ENCODE measurements at places on chromosomes 5 and 9.

DNA sequence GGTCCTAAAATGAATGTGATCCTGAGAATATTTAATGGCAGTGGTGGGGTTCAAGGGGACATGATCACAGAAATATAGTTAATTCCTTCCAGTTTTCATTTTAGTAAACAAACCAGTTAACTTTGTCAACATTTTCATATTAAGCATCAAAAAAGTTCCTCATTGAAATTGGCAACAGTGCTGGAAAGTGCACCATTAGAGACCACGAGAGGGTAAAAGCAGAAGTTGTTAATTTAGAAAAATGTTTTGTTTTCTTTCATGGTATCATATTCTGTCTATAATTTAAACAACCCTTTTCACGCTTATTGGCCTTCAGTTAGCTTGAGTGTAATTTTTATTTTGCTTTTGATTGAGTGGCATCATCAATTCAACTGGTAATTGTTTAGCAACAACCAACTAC, 11.9 kb downstream of the GIN1 start:
- DNase-seq = no peak

DNA sequence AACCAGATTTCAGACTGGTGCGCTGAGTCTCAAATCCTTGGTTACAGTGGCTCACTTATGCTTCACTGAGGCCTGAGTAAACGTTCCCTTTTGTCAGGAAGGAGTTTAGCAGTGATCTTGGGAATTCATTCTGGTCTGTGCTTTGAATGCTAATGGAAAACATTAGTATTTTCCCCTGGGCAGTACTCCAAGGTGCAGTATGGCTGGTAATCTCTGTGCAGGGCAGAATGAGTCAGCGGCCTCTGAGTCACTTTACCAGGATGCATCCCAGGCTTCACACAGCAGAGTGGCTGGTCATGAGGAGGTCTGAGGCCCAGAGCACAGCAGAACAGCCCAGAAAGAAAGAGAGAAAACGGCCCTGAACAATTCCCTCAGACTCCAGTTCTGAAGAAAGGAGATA, 54.0 kb downstream of the PCA3 start:
- DNase-seq = no peak

DNA sequence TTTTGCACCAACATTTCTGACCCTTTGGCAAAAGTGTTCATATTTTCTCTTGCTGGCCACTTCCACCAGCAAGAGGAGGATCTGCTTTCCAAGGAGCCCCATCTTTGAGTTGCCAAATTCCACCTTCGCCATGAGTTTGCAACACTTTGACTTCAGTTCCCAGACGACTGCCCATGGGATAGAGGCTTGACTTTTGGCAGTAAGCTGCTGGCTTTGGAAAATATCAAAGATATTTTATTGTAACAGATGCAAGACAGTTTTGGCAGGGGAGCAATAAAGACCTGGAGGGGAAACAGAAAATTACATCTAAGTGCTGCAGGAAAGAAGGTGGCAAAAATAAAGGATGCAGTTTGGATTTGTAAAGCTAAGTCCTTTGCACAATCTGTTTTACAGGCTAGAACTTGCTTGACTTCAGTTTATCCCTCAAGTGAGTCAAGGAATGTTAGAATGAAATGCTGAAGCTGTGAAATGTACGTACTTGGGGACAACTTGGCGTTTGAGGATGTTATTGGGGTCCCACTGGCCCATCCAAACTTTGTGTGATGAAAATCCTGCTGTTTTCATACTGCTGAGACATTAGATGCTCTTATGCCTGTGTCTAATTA, 232.9 kb downstream of the GOLPH3 start:
- no peak for DNase-seq

DNA sequence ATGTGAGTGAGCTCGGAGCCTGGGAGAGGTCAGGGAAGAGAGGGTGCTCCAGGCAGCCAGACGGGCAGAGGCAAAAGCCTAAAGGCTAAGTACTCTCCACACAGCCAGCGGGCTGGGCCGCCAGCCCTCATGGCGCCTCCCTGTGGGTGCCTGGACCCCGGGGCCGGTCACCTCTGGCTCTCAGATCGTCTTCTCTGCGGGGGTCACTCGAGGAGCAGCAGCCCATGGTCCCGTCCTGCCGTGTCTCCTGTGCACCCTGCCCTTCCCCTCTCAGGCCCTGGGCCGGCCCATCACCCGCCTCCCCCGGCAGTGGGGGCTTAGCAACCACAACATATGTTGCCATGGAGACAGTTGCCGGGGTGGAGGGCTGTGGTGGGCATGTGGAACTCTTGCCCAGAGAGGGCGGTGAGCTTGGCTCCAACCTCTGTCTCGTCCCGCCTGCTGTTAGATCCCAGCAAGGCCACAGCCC, 4.2 kb downstream of the AK1 start:
- no peak for DNase-seq

DNA sequence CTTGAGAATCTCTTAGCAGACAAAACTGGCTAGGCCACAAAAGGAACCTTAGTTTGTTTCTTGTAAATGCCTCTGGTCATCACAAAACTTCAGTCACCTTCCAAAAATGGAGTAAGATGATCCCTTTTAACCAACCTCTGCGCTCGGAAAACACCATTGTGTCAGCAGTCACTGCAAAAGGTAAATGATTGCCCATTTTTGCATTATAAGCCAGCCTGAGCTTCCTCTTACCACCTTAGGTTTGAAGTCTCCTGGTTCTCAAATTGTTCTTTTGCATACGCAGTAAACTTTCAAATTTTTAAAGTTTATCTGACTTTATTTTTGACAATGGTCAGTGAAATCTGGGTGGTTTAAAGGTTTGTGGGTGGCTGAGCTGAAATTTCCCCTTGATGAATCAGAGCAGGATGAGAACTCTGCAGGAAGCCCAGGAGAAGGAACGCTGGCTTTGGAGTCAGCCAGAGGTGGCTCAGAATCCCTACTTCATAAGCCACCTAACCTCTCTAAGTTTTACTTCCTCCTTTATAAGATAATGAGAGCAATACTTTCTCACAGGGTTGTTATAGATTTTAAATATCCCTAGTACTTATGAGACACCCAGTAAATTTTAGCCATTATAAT, 131.4 kb downstream of the MED10 start:
- DNase-seq = no peak

DNA sequence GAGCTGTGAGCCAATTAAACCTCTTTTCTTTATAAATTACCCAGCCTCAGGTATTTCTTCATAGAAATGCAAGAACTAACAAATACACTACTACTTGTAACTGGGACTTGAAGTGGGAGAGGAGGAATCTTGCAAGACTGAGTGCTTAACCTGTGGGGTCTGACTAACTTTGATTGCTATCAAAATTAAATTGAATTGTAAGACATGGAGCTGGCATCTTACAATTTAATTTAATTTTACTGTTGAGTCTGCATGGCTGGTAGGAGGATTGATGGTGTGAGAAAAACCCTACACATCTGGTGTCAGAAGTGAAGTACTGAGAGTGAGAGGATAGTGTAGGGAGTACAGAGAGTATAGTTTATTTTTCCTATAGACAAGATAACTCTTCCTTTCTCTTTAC, 1259.9 kb downstream of the CDH12 start:
- DNase-seq = no peak

GRCh38 chr9:84796404-84796803, 126.9 kb downstream of the NTRK2 start:
- no peak for DNase-seq

DNA sequence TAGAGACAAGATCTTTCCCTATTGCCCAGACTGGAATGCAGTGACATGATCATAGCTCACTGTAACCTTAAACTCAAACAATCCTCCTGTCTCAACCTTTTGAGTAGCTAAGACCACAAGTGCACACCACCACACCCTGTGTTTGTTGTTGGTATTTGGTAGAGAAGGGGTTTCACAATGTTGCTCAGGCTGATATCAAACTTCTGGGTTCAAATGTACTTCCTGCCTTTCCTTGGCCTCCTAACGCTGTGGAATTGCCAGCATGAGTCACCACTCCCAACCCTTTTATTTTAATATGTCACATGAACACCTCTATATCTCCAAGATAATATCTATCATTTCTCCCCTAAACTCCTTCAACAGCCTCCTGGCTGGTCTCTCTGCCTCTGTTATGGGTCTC, 719.0 kb downstream of the PTPRD start:
- no peak for DNase-seq

DNA sequence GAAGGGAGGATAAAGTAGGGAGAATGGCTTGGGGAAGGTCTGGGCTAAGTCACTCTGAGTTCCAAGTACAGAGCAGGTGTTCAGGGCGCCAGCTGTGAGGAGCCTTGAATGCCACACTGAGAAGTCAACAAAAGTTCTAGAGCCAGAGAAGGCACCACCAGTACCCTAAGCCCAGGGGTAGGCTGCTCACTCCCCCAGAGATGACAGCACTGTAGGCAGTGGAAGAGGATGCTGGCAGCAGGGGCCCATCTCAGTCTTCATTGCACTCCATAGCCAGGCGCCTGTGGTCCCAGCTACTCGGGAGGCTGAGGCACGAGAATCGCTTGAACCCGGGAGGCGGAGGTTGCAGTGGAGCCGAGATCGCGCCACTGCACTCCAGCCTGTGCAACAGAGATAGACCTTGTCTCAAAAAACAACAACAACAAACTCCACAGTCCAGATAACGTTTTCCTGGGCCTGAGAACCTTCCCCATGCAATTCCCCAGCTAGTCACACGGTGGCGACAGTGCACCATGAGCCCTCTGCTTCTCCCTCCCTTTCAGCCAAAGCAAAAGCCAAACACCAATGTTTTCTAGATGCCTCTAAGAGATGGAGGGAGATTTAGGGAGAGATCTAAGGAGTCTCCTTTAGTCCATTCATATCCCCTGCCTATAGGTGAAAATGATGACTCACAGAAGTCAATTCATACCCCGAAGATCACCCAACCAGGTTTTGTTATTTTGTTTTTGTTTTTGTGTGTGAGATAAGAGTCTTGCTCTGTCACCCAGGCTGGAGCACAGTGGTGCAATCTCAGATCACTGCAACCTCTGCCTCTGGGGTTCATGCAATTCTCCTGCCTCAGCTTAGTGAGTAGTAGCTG, 19.8 kb upstream of the NSD1 start:
- peak; percentile 79 for DNase-seq

DNA sequence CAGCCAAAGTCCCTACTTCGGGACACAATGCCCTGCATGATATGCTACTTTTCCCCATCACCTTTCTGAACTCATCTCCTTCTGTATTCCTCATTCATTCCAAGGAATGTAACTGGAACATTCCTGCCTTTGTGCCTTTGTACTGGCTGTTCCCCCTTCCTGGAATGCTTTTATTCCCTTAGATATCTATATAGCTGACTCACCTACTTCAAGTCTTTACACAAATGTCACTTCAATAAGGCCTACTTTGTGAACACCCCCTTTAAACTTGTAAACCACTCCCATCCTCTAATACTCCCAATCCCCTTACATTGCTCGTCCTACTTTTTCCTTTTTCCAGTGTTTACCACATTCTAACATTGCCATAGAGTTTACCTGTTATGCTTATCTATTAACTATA, 2.4 kb downstream of the NOL6 start:
- DNase-seq = no peak

DNA sequence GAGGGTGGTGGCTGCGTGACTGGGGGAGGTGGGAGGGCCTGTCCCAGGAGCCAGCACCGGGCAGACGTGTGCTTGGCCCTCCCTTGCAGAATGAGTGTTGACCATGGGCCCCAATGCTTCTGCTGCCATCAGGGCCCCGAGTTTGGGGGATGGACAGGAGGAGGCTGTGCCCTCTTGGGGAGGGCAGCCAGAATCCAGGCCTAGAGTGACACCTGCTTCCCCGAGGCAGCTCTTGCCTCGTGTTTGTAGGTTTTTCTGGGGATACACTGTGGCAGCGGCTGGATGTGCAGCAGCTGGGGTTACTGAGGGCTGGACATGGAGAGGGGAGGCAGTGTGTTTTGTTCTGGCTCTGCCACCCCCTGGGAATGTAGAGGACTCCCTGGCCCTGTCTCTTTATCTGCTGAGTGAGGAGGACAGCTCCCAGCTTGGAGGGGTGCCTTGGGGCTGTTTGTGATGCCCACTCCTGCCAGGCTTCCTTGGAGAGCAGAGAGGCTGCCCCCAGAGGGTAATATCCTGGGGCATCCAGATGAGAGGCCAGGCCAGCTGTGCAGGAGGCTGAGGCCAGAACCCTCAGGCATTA, 22.7 kb downstream of the WNK2 start:
- DNase-seq = no peak

- no peak for DNase-seq
Observed at GRCh38 chr5:15606197-15606596, 106.2 kb downstream of the FBXL7 start.

GRCh38 chr9:82126256-82126655, 137.7 kb downstream of the SPATA31D1 start:
- DNase-seq = no peak

DNA sequence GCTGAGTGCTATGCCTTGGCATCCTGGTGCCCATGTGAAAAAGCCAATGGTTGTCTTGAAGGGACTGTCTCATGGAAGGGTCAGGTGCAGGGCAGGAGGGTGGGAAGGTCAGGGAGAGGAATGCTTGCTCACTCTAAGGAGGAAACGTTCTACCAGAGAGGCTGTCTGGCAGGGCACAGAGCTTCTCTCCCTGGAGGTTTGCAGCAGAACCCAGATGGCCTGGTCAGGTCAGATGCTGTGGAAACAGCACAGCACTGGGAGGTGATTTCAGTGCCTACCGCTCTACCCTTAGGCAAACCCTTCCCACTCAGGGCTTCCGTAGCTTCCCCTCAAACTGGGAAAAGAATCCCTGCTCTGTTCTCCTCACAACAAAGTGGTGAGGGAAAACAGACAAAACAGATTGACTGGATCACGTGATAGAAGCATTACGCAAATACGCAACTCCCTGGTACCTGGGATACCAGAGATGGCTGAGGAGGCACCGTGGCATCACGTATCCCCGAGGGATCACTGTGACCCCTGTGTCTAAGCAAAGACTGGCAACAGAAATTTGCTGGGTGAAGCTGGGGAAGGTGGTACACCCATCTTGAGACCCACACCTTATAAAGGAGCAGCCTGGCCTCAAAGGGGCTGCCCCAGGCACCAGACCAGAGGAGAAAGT, 3.9 kb upstream of the MGAT1 start:
- DNase-seq = no peak

GRCh38 chr5:60395712-60396329, 304.1 kb downstream of the DEPDC1B start:
- DNase-seq = no peak

DNA sequence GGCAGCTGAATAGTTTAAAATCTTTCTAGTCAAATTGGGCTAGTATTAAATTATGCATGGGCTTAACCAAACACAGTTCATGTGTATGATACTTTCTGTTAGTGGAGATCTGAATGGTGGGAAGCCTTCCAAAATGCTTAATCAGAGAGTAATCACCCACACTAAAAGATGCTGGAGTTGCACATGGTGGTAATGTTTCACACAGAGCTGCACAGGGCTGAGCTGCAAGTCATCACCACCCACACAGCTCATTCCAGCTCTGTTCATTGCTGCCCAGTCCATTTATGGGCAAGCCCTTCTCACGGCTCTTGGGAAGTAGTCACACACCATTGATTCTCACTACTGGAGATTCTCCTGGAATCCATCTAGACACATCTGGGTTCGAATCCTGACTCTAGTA, 351.5 kb upstream of the KCNN2 start:
- DNase-seq = no peak

GRCh38 chr9:107488375-107489143, 1.0 kb downstream of the KLF4 start:
- no peak for DNase-seq

GRCh38 chr5:63878788-63879187, 83.5 kb downstream of the HTR1A start:
- no peak for DNase-seq

GRCh38 chr9:111783857-111784256, 10.9 kb downstream of the SHOC1 start:
- no peak for DNase-seq

Data from effector memory CD8-positive, alpha-beta T cell (primary cell).